ENCODE measurements at places on chromosomes 12 and 14. TPM values are rescaled to one million over a fixed set of nuclear protein-coding genes. Genes with fewer than 3 reads are reported as not detected.
A peak's percentile ranks its signal among the peaks of the same experiment; 100 is the strongest.

DNA sequence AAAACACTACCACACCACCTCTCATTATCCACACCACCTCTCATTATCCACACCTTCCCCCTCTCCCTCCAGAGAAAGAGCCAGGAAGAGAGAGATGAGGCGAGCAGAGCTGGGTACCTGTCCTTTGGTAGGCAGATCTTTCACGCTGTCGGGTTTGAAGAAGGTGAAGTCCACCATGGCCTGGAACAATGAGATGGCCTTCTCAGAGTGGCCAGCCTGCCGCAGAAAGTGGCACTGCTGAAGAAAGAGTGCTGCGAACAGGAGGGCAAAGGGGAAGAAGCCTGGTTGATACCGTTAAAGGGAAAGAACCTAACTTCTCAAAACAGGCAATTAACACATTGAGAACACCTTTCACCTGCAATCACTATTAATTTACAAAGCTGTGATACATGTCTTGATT is 30.6 kb downstream of the NRDE2 start:
- DNase-seq: no peak

DNA sequence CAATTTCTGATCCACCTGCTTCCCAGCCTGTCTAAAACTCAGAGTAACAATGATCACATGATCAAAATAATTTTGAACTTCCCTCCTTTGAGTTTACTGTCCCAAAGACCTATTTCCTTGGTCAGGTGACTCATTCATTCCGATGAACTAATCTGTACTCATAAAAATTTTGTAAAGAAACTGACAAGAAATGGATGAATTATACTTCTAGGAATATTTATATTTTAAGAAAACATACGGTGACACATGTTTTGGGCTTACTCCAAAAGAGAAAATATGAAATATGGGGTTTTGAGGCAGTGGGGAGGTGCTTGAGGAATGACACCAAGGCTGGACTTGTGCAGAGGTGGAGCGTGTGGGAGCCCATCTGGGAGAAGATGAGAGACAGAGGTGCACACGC is 42.0 kb downstream of the GUCY2C start:
- DNase-seq: no peak

DNA sequence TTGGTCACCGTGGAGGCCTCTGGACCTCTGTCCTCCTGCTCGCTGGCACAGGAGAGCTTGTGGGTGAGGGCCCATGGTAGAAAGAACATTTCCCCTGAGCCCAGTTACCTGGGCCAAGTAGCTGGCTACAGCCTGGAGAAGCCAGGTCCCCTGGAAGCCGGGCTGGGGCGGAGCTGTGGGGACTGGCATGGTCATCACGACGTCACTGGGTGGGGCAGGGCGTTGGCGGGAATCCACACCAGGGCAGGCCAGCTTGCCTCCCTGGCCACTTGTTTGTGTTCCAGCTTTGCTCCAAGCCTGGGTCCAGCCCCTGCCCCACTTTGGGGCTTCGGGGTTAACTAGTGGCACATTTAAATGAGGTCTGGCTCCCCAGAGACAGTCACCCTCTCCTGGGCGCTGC is 35.0 kb upstream of the SLC24A4 start:
- DNase-seq: no peak

DNA sequence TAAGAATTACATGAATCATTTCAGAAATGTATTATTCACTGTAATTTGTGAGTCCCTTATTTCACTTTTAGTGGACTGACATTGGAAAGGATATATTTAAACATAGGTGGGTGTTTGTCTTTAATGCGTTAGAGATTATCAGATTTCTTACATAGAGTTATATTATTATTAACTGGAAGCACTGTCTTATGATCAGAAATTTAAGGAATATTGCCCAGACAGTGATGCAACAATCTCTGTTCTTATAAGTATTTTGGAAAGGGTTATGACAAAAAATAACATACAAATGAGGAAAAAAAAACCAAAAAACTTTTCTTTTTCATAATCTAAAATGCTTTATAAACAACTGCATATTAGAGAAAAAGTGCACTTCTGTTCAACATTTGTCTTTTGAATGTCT is 836.6 kb downstream of the SLC6A15 start:
- DNase-seq: no peak

GRCh38 chr12:76698966-76699365 is 64.9 kb upstream of the ZDHHC17 start:
- DNase-seq: no peak

DNA sequence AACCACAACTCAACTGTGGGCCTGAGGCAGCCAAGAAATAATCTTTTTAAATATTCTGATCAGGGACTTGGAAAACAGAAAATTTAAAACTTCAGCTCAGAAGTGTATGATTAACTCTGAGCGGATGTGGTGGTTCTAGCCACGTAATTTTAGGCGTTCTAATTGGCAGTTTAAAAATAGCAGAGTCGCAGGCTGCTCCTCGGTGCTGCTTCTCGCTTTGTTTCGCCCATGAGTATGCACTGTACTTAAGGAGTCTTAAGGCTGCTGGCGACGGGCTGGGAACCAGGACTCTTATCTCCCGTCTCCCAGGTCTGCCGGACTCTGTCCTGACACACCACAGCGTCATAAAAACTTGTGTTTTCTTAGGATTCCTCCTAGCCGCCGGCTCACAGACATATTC is 113.4 kb upstream of the PELI2 start:
- peak; percentile 45 for DNase-seq

- DNase-seq: peak; percentile 87
Observed at GRCh38 chr12:26126340-26127284, 1.8 kb upstream of the BHLHE41 start.

- DNase-seq: peak; percentile 91
Observed at GRCh38 chr14:103528587-103529382, at the start of gene TRMT61A. Gene TRMT61A (plus strand): TSS chr14:103529196. CDS start chr14:103529979, 783 bp downstream.

DNA sequence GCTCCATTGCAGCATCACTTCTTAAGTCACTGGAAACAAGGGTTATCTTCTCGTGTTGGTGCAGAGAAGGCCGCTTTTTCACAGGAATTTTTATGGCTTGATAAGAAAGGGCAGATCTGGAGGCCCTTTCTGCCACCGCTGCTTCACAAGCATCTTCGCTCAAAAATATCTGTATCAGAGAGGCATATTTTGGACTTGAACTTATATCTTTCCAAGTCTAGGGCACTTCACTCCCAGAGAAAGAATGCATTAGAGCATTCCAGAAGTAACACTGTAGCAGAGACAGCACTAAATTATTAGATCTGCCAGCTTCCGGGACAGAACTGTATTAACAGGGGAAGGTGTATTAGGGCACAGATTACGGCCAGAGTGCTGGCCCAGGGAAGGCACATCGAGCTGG is 151.7 kb upstream of the AMIGO2 start:
- DNase-seq: no peak

DNA sequence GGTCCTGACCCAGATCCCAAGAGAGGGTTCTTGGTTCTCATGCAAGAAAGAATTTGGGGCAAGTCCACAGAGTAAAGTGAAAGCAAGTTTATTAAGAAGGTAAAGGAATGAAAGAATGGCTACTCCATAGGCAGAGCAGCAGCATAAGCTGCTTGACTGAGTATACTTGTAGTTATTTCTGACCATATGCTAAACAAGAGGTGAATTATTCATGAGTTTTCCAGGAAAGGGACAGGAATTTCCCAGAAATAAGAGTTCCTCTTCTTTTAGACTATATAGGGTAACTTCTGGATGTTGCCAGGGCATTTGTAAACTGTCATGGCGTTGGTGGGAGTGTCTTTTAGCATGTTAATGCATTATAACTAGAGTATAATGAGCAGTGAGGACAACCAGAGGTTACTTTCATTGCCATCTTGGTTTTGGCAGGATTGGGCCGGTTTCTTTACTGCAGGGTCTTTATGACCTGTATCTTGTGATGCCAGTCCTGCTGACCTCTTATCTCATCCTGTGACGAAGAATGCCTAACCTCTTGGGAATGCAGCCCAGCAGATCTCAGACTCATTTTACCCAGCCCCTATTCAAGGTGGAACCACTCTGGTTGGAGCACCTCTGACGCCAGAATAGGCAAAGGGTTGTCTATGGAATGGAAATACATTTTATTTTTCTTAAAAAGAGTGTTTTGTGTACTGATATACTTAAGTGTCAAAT is 113.8 kb downstream of the OTOGL start:
- DNase-seq: no peak

GRCh38 chr12:96879301-96879700 is 27.8 kb upstream of the NEDD1 start:
- no peak for DNase-seq

DNA sequence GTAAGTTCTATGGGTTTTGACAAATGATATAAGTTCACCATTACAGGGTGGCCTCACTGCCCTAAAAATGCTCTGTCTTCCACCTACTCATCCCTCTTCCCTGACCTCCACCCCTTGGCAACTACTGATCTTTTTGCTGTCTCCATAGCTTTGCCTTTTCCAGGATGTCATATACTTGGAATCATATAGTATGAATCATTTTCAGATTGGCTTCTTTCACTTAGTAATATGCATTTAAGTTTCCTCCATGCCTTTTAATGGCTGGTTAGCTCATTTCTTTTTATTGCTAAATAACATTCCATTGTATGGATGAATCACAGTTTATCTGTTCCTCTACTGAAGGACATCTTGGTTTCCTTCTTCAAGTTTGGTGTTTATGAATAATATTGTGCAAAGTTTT is 14.0 kb upstream of the PEX5 start:
- no peak for DNase-seq

GRCh38 chr12:19544353-19544752 is 105.1 kb downstream of the AEBP2 start:
- DNase-seq: peak; percentile 36

- DNase-seq: peak; percentile 80
Observed at GRCh38 chr12:29738365-29738764, 45.4 kb downstream of the TMTC1 start.

GRCh38 chr12:76020281-76020680 is 11.3 kb downstream of the PHLDA1 start:
- DNase-seq: no peak

- DNase-seq: no peak
Observed at GRCh38 chr14:71733210-71733883, 198.9 kb upstream of the RGS6 start.

DNA sequence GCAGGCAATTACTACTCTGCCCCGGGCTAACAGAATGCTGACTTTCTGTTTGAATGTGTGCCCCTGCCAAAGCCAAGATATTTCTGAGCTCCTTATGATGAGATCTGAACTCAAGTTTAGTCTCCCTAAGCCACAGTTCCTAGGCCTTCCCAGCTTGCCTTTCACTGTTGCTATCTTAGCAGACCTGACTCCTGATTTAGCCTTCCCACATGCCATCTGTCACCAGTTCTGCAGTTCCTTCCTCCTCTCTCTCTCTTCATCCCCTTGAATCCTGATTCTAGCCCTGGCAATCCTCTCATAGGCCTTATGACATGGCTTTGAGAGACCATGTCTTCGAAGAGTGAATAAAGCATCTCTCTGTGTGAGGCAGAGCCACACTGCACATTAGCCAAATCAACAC is 12.5 kb upstream of the SAMD4A start:
- DNase-seq: no peak

- DNase-seq: no peak
Observed at GRCh38 chr12:76927170-76927784, 48.5 kb upstream of the CSRP2 start.

DNA sequence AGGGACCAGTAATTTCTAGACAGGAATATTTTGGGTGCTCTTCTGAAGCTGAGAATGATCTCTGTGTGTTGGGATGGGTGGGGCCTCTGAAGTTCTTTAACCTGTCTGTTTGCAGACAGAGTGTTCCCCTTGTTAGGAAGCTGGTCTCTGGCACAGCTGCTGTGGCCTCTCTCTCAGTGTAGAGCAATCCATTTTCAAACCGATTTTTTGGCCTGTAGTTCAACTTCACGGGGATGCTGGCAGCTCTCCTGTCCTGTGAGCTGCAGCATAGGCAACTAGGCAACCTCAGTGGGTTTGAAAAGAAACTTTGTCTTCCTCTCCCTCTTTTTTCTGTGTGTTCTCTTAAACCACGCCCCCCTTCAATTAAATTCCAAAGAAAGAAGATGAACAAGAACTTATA is 69.1 kb downstream of the SMOC1 start:
- no peak for DNase-seq

SMCO2 gene
- polyA plus RNA-seq: not detected

CCDC197 gene
- 0.32 TPM for polyA plus RNA-seq

PROX2 gene
- 0.71 TPM for polyA plus RNA-seq

FERMT2 gene
- 80.5 TPM for polyA plus RNA-seq

Data from hindlimb muscle (tissue), 1 donor.